ENCODE measurements at places on chromosomes 7 and 10. TPM values are rescaled to one million over a fixed set of nuclear protein-coding genes. Genes with fewer than 3 reads are reported as not detected.

SPDYE1 gene
- not detected for total RNA-seq

TAS2R4 gene
- 0.20 TPM for total RNA-seq

MALRD1 gene
- total RNA-seq: 0.99 TPM

HYAL4 gene
- total RNA-seq: not detected

OR2A42 gene
- not detected for total RNA-seq

SLC16A12 gene
- total RNA-seq: 1.1 TPM

MYL10 gene
- not detected for total RNA-seq

STRIP2 gene
- total RNA-seq: 23.3 TPM

PODXL gene
- total RNA-seq: 61.2 TPM

PRSS37 gene
- total RNA-seq: not detected

DNA sequence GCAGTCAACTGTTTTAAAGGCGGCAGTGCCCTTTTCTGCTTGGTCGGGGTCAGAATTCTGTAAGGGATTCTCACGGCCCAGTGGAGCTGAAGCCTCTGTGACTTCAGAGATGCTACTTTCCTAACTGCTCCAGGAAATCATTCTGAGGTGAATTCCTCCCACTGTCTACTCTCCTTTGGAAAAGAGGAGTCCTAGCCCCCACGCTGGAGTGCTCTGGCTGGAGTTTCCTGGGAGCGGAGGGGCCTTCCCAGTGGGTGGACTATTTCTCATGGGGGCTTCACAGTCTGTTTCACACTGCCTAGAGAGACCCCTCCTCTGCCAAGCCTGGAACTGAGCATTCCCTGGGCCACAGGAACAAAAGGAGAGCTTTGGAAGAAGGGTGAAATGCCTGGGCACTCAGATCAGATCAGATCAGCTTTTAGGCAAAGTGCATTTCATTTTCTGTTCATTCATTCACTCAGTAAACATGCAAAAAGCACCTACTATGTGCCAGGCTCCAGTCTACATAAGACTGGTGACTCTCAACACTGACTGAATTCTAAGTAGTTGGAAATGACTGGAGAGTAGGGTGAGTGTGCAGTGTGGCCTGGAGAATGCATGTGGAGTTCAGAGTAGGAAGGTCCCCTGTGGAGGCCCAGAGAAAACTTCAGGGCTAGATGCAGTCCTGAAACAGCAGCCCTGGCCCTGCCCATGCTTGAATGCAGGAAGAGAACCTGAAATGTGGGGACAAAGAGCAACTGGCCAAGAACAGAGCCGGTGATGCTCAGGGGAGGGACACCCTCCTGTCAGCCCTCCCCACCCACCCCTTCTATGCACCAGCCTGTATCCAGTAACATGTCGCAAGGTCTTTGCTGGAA lies 12.2 kb downstream of the ZNF488 start:
- no peak for DNase-seq

- no peak for DNase-seq
Observed at GRCh38 chr7:27602766-27603165, 59.9 kb downstream of the HIBADH start.

DNA sequence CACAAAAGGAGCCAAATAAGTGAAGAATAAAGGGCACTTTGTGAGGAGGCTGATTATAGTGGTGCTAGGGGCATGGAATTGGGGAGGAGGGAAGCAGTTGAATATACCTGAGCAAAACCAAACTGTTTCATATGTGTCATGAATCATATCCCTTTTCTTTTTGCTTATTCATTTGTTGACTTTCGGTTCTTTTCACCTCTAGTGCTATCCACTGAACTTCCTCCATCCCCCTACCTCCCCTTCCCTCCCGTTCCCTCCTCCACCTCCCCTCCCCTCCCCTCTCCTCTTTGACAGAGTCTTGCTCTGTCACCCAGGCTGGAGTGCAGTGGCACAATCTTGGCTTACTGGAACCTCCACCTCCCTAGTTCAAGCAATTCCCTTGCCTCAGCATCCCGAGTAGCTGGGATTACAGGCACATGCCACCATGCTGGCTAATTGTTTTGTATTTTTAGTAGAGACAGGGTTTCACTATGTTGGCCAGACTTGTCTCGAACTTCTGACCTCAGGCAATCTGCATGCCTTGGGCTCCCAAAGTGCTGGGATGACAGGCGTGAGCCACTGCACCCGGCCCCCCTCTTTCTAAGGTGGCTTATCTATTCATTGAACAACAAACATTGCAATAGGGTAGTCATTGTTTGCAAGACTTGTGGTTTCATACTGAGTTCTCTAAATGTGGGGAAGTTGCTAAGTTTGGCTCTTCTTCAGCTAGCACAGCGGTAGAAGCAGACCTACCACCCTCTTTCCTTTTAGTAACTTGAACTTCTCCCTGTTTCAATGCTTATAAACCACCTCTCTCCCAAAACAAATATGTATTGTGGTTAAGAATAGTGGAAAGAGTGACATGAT lies 150.4 kb upstream of the PRPS1L1 start:
- peak; percentile 29 for DNase-seq

GRCh38 chr7:50262916-50263690 lies 41.4 kb upstream of the IKZF1 start:
- DNase-seq: no peak

DNA sequence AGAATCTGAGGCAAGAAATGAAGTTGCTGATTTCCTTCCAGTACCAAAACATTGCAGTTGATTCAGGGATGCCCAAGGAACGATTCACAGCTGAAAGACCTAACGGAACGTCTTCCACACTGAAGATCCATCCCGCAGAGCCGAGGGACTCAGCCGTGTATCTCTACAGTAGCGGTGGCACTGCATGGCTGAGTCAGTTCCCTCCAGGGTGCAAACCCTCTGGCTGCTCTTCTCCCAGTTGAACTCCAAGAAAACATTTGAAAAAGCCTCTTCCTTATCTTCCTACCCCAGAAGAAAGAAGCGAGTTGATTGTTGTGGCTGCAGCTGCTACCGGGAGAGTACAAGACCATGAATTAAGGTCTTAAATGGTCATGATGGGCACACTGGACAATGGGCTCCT lies 147.1 kb upstream of the PRSS1 start:
- no peak for DNase-seq

DNA sequence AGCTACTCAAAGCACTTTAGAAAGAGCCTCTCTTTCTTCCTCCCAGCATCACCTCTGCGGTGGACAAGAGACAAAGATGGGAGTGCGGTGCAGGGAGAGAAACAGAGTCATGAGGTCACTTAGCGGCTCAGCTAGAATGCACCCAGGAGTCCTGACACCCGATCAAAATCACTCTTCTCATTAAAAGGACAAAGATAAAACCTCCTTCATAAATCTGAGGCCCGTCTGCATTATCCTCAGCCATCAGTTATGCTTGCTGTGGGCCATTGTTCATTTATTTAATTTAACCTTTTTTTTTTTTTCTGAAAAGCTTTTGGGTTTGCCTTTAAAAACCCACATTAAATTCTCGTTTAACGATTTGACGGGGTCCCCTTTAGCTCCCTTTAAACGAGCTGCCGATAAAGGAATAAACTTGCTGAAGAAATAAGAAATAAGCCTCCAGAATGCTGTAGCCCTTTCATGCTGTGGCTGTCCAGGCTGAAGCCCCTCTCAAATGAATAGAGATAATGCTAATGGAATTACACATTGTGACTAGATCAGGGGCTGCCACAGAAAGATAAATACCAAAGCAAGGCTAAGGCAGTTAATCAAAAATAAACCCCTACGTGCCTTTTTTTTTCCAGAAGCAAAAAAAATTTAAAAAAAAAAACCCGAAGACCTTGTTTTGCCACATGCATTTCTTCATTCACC lies 16.1 kb upstream of the PLXNA4 start:
- no peak for DNase-seq

- no peak for DNase-seq
Observed at GRCh38 chr10:87942884-87943527, 79.6 kb downstream of the PTEN start.

DNA sequence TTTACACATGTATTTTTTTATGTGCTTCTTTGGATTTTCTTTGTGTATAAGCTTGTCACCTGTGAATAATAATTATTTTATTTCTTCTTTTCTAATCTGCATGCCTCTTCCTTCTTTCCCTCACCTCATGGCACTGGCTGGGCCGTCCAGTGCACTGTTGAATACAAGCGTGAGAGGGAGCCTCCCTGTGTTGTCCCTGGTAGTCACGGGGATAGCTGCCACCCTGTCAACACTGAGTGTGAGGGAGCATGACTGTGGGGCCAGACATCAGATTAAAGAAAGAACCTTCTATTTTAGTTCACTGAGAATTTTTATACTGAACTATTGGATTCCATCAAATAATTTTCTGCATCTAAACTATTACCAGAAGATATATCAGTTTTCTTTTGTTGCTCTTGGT lies 187.9 kb downstream of the CDC14C start:
- DNase-seq: peak; percentile 39

GRCh38 chr7:15581352-15581951 lies 19.6 kb upstream of the AGMO start:
- no peak for DNase-seq

GRCh38 chr10:34280599-34281374 lies 534.3 kb downstream of the PARD3 start:
- no peak for DNase-seq

DNA sequence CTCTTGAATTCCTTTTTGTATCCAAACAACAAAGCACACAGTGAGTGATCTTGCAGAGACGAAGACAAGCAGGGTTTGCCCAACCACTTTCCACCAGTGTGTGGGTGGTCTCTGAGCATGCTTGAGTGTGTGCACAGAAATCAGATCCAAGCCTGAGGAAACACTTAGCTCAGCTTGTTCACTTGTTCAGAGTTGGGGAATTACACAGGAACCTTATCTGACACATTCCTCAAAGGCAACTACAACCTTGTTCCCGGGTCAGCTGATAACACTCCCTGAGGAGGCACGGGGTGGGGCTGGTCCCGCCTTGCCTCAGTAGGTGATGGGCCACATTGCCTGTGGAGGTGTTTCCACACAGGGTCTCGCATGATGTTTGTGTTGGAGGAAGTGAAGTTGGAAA lies 216.9 kb downstream of the DYNC1I1 start:
- no peak for DNase-seq

DNA sequence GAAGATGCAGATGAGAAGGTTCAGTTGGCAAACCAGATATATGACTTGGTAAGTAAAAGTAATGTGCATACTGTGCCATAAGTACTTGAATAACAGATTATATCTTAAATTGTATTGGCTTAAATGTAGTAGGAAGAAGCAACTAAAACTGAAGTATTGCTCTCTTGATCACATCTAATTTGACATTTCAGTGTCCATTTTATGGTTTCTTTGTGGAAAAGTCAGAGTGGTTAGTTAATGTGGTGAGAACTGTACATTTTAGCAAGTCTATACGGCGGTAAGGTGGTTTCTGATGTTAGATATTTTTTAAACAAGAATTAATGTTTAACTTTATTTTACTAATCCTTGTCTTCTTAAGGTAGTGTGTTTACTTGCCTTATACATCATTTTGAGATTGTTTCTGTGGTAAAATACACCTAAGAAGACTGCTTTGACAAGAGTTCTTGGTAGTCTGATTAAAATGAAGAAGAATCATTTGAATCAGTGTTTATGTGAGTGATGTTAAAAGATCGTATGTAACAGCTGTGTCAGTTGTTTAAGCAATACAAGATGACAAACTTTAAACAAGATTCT lies 5.1 kb downstream of the ING3 start:
- DNase-seq: no peak

- DNase-seq: no peak
Observed at GRCh38 chr10:45592926-45593325, 79.6 kb downstream of the ZFAND4 start.

DNA sequence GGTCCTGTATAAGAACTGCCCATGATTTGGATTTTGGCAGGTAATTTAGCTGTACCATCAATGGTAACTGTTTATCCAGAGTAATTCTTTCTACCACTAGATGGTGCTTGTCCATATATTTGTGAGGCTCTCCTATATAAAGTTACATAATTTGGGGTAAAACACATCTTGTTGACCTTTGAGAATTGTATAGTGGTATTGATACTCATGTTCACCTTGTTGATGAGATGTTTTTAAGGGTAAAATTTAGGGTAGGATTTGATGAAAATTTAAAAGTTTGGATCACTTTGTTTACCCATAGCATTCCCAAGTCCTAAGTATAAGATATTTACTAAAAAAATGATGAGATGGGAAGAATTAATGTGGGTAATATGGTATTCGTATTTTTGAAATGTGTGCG lies 31.6 kb downstream of the ST7 start:
- no peak for DNase-seq

DNA sequence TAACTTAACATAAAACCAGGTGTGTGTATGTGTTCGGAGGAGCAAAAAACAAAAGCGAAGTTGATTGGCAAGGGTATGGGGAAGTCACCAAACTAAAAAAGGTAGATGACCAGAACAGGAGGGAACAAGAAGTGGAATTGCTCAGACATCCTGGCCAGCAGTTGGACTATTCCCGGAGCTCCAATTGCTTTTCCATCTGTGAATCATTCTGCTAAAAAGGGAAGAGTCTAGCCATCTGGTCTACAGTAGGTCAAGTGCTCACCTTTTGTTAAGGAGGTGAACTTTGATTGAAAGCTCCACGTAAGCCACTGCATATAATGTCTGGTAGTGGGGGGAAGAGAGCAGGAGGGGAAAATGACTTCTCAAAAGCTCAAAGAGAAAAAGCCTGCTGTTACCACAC lies 50.0 kb upstream of the BET1 start:
- no peak for DNase-seq

DNA sequence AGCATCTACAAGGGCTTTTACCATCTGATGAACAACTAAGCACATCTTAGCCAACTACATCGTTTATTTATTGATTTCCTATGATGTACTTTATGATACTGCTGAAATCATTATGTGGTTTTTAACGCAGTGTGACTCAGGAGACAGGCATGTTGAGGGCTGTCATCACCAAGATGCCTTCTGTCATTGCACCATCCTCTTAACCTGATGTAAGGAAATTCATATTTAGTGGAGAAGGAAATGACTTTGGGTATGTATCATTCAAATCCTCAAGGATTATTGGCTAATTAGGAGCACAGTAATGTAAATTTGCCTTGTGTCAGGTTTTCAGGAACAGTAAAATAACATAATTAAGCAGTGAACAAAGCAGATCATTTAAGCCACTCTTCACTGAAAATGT lies 138.5 kb upstream of the MGMT start:
- no peak for DNase-seq

- no peak for DNase-seq
Observed at GRCh38 chr7:131945957-131946544, 389.6 kb upstream of the PODXL start.
